T-cell (primary cell): ENCODE measurements at places on chromosomes 1 and 21. TPM values are rescaled to one million over a fixed set of nuclear protein-coding genes. Genes with fewer than 3 reads are reported as not detected.

DNA sequence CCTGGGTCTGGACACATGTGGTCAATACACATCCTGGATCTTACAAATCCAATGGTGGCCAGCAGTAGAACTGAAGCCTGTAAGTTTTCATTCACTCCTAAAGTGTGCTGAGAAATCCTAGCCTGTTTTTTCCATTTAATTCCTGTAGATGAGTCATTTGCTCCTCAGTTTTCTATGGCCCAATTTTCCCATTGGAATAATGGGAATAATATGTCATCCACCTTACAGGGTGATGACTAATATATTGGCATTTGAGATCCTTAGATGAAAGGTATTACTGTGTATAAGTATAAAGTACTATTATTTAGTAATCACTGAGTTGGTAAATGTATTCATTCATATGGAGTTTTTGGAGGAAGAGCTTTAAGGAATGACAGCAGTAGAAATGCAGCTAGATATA, 89.7 kb upstream of the ADAR start:
- H3K4me3 ChIP-seq: no peak overlapping the region
- DNase-seq: no peak
- no peaks in the 10 kb centered on the region for H3K4me1 ChIP-seq
- H3K27ac ChIP-seq: no peak overlapping the region

DNA sequence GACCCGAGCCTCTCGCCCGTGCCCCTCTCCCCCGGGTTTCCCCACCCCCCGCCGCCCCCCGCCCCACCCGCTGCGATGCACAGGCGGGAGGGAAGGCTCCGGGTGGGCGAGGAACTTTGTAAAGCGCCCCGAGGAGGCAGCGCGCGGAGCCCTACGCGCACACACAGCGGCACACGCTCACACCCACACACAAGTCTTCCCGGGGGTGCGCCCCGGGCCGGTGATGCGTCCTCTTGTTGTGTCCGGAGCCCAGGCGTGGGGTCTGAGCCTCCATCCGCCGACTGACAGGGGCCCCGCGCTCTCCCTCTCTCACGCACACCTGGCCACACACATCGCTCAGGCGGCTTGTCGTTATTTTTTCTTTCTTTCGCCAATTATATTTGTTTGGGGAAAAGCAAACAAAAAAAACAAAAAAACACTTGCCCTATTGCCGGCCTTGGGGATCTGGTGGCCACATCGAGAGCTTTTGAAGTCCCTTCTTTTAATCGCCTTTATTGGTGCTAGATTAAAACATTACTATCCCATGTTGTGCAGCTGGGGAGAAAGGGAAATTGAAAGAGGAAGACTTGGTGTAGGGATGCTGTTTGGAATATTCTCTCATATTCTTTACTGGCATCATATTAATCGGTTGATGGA, 770 bp downstream of the NTNG1 start:
- H3K36me3 ChIP-seq: no peaks in the 10 kb centered on the region
- H3K27ac ChIP-seq: no peak overlapping the region
- H3K27me3 ChIP-seq: peaks cover 27% of the 10 kb centered on the region
- peak overlapping the region; percentile 43 for H3K4me3 ChIP-seq
- DNase-seq: no peak
- H3K4me1 ChIP-seq: peaks cover 6% of the 10 kb centered on the region

DNA sequence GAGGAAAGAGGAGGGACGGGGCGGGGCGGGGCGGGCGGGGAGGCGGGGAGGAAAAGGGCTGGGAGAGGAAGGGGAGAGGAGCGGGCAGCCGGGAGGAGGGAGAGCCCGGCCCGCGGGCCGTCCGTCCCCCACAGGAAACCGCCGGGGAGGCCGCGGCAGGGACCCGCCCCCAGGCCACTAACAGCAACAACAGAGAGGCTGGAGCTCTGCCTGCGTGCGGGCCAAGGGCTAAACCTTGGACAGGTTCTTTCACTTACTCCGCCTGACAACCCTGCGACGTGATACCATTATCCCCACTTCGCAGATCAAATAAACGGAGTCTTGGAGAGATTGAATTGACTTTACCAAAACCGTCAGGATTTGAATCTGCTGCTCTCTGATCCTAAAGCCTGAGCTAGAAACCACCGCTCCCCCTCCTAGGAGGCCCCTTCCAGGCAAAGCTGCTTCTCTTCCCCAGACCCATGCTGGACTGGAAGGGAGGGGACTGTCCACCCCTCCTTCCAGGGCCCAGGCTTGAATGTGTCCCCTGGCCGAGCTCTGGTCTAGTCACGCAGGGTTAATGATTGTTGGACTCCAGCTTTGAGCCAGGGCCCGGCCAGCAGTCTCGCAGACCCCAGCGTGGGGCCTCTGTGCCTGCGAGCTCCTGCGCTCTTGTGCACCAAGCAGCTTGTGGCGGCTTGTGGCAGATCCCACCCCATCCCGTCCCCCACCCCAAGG, at the start of gene EVA1B:
EVA1B (minus strand) TSS at position 10 of the 717 bp plus-strand sequence. CDS start 608 bp downstream, outside the sequence.
- peak within 1 kb of the TSS; percentile 59 for H3K4me3 ChIP-seq
- H3K36me3 ChIP-seq: no peaks in the 10 kb centered on the region
- no peak within 1 kb of the TSS for H3K27ac ChIP-seq
- DNase-seq: peak; percentile 26
- H3K4me1 ChIP-seq: peaks cover 35% of the 10 kb centered on the region
- H3K27me3 ChIP-seq: peaks cover 26% of the 10 kb centered on the region

DNA sequence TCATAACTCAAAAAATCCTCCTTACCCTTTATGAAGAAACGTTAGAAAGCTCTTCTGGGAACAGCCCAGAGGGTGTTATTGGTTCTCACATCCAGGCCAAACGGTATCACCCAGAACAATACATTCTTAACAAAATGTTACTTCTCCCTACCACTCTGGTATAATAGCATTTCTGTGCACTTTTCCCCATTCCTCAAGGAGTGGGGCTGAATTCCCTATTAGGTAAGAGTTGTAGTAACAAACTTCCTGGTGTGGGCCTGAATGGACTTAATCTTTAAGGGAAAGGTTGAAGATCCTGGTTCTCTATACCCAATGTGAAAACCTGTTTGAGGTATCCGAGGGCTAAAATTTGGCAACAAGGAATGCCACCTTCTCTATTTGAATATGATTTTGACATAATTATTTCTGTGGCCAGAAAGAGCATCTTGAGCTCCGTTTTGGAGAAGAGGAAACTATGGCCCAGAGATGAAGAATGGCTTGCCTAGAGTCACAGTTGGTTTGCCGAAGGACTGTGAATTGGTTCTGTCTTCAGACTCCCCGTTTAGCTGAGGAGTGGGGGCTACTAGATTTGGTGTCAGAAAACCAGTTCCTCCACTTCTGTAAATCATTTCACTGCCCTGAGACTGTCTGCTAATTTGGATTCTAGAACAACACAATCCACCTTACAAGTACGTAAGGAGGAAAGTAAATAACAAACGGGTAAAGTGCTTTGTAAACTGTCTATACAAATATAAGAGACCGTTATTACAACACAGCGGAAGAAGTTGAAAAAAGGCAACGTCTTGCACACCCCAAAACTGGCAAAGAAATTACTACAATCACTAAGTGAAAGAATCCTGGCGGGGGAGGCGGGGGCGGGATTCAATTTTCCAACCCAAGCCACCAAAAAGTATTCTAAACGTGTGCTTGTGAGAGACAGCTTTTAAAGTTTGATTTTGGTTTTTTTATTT, 2.3 kb downstream of the ANP32E start:
- no peak for DNase-seq
- H3K27me3 ChIP-seq: no peaks in the 10 kb centered on the region
- peak overlapping the region; percentile 99 for H3K27ac ChIP-seq
- H3K36me3 ChIP-seq: peaks cover 3% of the 10 kb centered on the region
- H3K4me1 ChIP-seq: peaks cover 2% of the 10 kb centered on the region

GRCh38 chr1:212777151-212777550, 14.4 kb downstream of the NSL1 start:
- no peak overlapping the region for H3K27ac ChIP-seq
- no peak for DNase-seq
- no peaks in the 10 kb centered on the region for H3K4me1 ChIP-seq
- no peaks in the 10 kb centered on the region for H3K36me3 ChIP-seq
- H3K4me3 ChIP-seq: no peak overlapping the region
- no peaks in the 10 kb centered on the region for H3K27me3 ChIP-seq

GRCh38 chr1:36576118-36576517, 93.4 kb upstream of the CSF3R start:
- DNase-seq: no peak
- H3K36me3 ChIP-seq: no peaks in the 10 kb centered on the region
- no peak overlapping the region for H3K4me3 ChIP-seq
- no peaks in the 10 kb centered on the region for H3K4me1 ChIP-seq
- no peaks in the 10 kb centered on the region for H3K27me3 ChIP-seq

DNA sequence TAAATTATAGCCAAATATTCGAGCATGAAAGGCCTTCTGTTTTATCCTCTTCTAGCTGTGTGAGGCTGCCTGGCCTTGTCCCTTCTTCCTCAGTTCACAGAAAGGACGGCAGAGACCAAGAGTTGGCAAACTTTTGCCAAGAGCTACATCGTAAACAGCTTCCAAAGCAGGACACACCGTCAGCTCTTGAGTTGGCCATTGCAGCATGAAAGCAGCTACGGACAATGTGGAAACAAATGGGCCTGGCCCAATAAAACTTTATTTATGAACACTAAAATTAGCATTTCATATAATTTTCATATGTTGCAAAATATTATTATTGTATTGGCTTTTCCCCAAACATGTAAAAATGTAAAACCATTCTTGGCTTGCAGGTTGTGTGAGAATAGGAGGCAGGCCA, 10.7 kb downstream of the C21orf58 start:
- peaks cover 2% of the 10 kb centered on the region for H3K36me3 ChIP-seq
- H3K4me3 ChIP-seq: no peak overlapping the region
- no peak overlapping the region for H3K27ac ChIP-seq
- no peak for DNase-seq
- H3K4me1 ChIP-seq: no peaks in the 10 kb centered on the region

DNA sequence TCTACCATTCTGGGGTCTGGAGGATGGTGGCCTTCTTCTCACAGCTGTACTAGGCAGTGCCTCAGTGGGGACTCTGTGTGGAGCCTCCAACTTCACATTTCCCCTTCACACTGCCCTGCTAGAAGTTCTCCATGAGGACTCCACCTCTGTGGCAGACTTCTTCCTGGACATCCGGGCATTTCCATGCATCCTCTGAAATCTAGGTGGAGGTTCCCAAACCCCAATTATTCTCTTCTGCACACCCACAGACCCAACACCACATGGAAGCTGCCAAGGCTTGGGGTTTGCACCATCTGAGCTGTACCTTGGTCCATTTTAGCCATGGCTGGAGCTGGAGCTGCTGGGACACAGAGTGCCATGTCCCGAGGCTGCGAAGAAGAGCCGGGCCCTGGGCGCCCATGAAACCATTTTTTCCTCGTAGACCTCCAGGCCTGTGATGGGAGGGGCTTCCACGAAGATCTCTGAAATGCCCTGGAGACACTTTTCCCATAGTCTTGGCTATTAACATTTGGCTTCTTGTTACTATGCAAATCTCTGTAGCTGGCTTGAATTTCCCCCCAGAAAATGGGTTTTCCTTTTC, 170.5 kb downstream of the FOXD2 start:
- H3K4me1 ChIP-seq: no peaks in the 10 kb centered on the region
- DNase-seq: no peak
- H3K4me3 ChIP-seq: no peak overlapping the region
- H3K27me3 ChIP-seq: no peaks in the 10 kb centered on the region
- no peak overlapping the region for H3K27ac ChIP-seq

DNA sequence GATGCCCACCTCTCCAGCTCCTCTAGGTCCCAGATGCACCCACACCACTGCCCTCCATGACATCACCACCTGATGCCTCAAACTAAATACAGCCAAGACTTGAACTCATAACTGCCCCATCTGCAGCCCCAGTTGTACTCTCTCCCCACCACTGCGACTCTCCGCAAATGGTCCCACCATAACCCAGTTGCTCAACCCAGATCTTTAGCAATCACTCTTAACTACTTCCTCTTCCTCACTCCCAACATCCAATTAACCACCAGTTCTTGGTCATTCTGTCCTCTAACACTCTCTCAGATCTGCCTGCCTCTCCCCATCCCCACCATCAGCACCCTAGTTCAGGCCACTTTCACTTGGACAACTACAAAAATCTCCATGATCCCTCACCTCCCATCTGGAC, 36.8 kb upstream of the PLA2G2C start:
- no peak overlapping the region for H3K27ac ChIP-seq
- H3K36me3 ChIP-seq: no peaks in the 10 kb centered on the region
- no peak for DNase-seq
- no peaks in the 10 kb centered on the region for H3K4me1 ChIP-seq
- no peak overlapping the region for H3K4me3 ChIP-seq

DNA sequence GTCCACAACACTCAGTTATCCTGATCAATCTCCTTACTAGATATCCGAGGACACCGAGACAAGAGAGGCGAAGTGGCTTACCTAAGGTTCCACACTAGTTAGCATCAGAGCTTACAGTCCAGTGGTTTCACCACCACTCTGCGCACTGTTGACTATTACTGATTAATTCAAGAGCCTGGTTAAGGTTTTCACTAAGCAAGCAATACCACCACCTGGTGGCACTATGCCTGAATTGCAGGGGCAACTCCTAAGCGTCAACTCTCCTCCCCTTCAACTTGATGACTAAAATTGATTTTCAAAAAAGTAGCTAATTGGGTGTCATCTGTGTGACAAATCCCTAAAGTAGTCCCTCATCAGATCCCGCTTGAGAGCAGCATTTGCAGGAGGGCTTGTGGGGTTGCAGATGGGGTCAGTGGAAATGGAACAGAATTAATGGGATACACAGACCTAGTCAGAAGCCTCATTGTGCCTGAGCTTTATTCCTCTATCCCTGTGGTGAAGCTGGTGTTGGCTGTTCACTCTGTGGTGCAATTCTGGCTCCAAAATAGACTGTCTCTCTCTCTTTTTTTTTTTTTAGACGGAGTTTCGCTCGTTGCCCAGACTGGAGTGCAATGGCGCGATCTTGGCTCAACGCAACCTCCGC, 9.1 kb downstream of the TTC22 start:
- H3K4me3 ChIP-seq: no peak overlapping the region
- DNase-seq: peak; percentile 16
- no peaks in the 10 kb centered on the region for H3K27me3 ChIP-seq
- no peaks in the 10 kb centered on the region for H3K4me1 ChIP-seq
- no peak overlapping the region for H3K27ac ChIP-seq

- no peak overlapping the region for H3K4me3 ChIP-seq
- peaks cover 9% of the 10 kb centered on the region for H3K27me3 ChIP-seq
- no peaks in the 10 kb centered on the region for H3K4me1 ChIP-seq
- H3K27ac ChIP-seq: no peak overlapping the region
- no peaks in the 10 kb centered on the region for H3K36me3 ChIP-seq
Measured at GRCh38 chr1:53086491-53087070, 24.6 kb downstream of the PODN start.

DNA sequence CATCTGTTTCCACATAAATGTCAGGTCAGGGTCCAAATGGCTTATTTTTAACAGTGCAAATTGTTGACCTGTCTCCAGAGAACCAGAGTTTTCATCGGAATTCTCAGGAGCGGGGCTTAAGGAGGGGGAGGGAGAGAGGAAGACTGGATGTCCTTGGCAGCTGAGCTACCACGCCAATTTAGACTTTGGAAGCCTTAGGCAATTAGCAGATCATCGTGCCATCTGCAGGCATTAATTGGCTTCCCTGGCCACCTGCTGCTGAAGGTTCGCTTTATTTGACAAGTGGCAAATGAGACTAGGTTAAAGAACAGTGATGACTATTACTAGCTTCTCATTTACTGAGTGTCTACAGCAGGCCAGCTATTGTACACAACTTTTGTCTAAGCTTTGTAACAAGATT, 43.7 kb downstream of the HLX start:
- no peak overlapping the region for H3K27ac ChIP-seq
- H3K4me1 ChIP-seq: no peaks in the 10 kb centered on the region
- no peaks in the 10 kb centered on the region for H3K36me3 ChIP-seq
- H3K4me3 ChIP-seq: no peak overlapping the region

The SPRR1B gene
- not detected for total RNA-seq

The CD164L2 gene
- total RNA-seq: not detected

The SHE gene
- total RNA-seq: not detected

The YRDC gene
- 28.2 TPM for total RNA-seq

The RPTN gene
- not detected for total RNA-seq

The NVL gene
- 41.4 TPM for total RNA-seq

The ATP1A4 gene
- not detected for total RNA-seq

The CAMK1G gene
- not detected for total RNA-seq
